ENCODE measurements at places on chromosomes 5 and 9. TPM values are rescaled to one million over a fixed set of nuclear protein-coding genes. Genes with fewer than 3 reads are reported as not detected.

The HMCN2 gene
- total RNA-seq, result not detected

The LECT2 gene
- not detected for total RNA-seq

The RETREG1 gene
- 22.4 TPM for total RNA-seq

- no peak for DNase-seq
- no peaks in the 10 kb centered on the region for H3K4me1 ChIP-seq
These were observed 476.6 kb upstream of the WWC1 start for GRCh38 chr5:167814828-167815227.

Measured in activated T-helper 1 cell treated with anti-CD3 and anti-CD28 coated beads, Interleukin-12 subunit alpha, Interleukin-12 subunit beta, Interleukin-2, Interleukin-4 antibody, amounts not matched to agents 30 ng/mL and 10 ng/mL and 1 ng/mL, durations not matched to agents 14 hours and 24 hours and 36 hours (primary cell).